Stimulated activated CD8-positive, alpha-beta memory T cell treated with anti-CD3 and anti-CD28 coated beads, Interleukin-12 subunit alpha, Interleukin-12 subunit beta, amount 100 ng/mL, for 1 hour (primary cell): ENCODE measurements at places on chromosomes 4 and X.

DNA sequence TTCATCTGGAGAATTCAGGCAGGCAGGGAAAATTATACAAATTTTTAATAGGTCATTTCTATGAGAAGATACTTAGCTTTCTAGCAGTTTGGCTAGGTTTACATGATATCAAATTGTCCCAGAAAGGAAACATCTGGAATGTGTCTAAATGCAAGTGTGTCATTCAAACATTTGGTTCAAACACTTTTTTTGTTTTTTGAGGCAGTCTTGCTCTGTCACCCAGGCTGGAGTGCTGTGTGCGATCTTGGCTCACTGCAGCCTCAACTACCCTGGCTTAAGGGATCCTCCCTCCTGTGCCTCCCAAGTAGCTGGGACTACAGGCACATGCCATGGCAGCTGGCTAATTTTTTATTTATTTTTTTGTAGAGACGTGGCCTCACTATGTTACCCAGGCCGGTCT lies 31.6 kb downstream of the SPARCL1 start:
- DNase-seq, result no peak

DNA sequence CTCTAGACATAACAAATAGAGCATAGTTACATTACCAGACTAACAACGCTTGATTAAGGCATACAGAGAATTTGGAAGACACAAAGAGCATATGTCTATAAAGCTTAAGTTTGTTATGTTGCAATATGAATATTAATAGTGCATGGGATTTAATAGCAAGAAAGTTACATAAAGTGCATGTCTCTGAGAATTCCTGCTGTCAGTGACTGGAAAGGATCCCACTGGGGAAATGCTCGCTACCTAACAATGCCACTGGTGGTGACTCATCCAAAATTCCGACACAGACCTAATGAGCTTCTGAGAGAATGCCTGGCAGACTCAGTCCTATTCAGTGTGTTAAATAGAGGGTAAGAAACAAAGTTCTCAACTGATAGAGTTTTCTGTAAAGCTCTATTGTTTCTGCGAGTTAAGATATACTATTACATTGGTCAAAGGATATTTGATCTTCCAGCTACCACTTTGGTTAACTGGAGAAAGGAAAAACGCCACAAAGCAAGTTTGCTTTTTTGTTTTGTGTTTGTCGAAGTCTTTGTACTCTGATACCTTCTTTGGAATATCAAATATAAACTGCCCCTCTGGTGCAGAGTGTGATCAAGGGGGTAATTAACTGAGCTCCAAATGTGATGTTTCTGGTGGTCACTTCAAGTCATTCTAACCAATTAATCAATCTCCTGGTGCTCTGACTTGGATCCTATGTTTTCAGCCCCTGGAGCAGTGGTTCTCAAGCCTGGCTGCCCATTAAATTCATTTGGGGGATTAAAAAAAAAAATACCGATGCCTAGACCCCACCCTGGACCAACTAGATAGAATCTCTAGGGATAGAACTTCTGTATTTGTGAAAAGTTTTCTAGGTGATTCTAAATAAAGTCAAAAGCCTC lies 107.9 kb downstream of the PALLD start:
- no peak for DNase-seq

DNA sequence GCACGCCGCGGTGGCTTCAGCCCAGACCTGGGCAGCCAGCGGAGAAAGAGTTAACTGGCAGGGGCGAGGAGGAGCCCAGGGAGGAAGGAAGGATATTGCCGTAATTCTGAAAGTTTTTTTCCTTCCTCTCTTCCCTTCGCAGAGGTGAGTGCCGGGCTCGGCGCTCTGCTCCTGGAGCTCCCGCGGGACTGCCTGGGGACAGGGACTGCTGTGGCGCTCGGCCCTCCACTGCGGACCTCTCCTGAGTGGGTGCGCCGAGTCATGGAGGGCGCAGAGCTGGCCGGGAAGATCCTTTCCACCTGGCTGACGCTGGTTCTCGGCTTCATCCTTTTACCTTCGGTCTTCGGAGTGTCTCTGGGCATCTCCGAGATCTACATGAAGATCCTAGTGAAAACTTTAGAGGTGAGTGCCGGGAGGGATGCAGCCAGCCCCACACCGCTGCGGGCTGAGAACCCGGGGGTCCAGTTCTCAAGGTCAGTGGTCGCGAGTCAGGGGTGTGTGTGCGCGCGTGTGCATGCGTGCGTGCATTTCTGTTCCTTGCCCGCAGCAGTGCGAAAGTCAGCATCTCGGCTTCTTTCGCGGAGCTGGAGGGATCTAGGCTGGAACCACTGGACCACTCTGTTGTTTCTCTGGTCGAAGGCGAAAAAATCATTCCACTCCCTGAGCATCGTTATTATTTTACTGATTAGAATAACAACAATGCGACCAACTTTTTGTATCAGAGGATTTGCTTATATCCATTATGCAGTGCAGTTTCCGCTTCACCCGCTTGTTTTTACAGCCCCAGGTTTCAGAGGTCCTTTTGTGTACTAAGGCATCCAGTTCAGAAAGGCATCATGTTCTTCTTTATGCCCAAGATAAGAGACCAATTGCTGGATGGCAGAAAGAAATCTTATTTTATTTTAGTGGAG lies 709 bp downstream of the GPAT3 start:
- DNase-seq, result no peak

GRCh38 chr4:62450740-62451139 lies 1250.6 kb downstream of the ADGRL3 start:
- no peak for DNase-seq

- DNase-seq, result no peak
Measured at GRCh38 chr4:17038510-17039176, 140.2 kb upstream of the LDB2 start.

- peak; percentile 28 for DNase-seq
Measured at GRCh38 chrX:136251041-136251991, at the start of gene MAP7D3. TSS of gene MAP7D3 (minus strand) at chrX:136251400. CDS start at chrX:136251358, 42 bp downstream.

DNA sequence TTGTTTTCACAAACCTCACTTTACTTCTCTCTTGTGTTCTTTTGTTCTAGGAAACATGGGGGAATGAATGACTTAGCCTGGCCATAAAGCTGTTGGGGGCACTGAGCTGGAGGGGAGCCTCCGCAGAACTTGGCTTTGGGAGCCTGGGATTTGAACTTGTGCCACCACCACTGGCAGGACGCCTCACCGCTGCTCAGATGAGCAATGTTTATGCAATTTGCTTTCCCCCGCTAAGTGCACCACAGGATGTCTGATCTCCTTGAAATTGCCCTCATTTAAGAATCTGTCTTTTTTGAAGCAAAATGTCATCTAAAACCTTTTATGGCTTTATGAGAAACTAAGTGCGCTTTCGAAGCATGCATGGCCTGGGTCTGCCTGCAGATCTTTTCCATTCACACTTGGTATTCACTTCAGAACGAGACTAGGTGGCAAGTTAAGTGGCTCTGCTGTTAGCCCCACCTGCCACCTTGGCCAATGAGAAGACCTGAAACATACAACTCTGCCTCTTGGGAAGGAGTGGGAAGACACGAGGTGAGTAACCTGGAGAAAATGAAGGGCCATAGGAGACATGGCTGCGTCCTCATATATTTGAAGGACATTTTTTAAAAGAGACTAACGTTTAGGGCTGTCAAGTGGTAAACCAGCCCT lies 119.3 kb downstream of the LDB2 start:
- no peak for DNase-seq

- DNase-seq, result no peak
Measured at GRCh38 chr4:92328095-92328494, 24.3 kb downstream of the GRID2 start.

- no peak for DNase-seq
Measured at GRCh38 chrX:18702362-18703195, 4.9 kb upstream of the PPEF1 start.

GRCh38 chrX:78133238-78133960 lies 6.1 kb downstream of the TAF9B start:
- DNase-seq, result no peak

DNA sequence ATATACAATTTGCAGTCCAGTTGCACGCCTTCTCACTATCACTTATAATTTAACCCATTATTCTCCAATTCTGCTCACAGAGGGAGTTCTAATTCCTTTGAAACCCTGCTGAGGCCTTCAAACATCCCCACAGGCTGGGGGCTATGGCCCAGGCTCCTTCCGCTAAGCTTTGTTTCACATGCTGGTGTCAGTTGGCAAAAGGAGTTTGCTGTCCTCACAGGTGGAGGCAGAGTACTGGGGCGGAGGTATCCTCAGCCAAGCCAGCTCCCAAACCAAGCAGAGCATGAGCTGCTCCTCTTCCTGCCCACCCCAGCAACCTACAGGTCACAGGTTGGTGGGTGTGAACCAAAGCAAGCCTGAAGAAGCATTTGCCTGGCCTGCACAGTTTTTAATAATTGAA lies 21.5 kb downstream of the BTC start:
- no peak for DNase-seq

GRCh38 chr4:188012426-188012945 lies 16.9 kb downstream of the ZFP42 start:
- no peak for DNase-seq

DNA sequence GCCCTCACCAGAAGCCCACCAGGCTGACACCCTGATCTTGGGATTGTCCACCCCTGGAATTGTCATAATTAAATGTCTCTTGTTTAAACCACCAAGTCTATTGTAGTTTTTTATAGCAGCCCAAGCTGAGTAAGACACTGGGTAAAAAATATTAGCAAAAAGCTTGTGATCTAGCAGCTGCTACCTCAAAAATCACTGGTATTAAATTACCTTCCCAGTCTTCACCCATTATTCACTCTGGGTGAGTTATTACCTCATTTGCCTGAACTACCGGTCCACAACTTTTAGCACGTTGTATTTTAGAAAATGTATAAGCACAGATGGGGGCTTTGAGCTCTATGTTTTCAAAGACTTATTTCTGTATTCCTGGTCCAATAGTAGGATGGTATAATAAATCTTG lies 12.0 kb upstream of the TRIM61 start:
- DNase-seq, result no peak

DNA sequence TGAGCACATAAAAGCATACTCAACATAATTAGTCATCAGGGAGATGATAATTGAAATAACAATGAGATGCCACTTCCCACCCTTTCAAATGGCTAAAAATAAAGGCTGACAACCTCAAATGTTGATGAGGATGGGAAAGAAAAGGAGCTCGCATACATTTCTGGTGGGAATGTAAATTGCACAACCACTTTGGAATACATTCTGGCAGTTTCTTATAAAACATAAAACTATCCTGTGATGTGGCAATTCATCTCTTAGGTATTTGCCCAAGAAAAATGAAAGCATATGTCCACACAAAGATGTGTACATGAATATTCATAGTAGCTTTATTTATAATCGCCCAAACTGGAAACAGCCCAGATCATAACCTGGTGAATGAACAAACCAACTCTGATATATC lies 687 bp upstream of the ZNF275 start:
- no peak for DNase-seq

- DNase-seq, result no peak
Measured at GRCh38 chrX:23103546-23103945, 103.8 kb downstream of the DDX53 start.

DNA sequence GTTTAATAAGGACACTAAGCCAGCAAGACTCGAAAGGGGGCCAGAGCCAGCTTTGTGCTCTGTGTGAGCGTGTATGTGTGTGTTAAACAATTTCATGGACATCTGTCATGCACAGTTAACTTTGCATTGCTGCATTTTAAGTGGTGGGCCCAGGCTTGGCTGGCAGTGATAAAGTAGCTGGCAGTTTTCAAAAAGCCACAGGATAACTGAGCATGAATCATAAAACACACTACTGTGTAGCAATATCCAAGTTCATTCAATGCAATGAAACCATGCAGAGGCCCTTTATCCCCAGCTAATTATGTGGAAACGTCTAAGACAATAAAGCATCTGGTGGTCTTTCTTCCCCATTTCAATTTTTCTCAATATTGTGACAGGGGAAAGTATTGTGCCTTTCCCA lies 132.9 kb downstream of the NKX6-1 start:
- DNase-seq, result no peak

DNA sequence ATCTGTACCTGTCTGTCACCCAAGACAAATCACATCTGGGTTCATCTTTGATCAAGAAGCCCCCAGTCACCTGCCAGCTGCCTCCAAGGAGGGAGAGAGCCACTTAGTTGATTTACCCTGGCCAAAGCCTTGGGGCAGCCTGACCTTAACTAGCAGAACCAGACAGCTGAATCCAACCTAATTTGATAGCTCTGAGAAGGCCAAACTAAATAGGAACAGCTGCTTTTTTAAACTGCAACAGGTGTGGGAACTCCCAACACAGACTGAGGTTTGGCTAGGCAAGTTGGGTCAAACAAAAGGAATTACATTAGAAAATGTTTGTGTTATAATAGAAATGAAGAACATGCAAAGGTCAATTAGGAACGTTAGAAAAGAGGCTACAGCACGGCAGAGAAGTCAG lies 375.7 kb downstream of the NLGN4X start:
- DNase-seq, result no peak

GRCh38 chr4:10371869-10372471 lies 85.3 kb downstream of the ZNF518B start:
- no peak for DNase-seq

- no peak for DNase-seq
Measured at GRCh38 chrX:17638731-17639130, 98.6 kb upstream of the SCML1 start.

DNA sequence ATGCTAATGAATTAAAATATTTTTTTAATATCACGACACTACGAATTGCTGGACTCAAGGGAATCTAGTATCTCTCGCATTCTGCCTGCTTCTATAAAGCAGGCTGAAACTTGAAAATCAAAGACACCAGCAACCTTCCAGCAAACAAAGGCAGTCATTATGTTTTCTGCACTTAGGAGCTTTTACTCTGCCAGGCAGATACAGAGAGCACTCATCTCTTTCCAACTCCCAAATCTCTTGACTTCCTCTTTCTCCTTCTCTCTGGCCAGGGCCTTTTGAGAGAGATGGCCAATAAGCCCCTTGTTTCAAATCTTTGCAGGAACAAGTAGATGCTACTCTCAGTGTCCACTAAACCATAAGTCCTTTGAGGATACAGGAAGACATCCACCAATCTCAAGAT lies 95.2 kb upstream of the KLF3 start:
- DNase-seq, result no peak

GRCh38 chr4:140617499-140618248 lies 48.9 kb upstream of the UCP1 start:
- DNase-seq, result no peak

DNA sequence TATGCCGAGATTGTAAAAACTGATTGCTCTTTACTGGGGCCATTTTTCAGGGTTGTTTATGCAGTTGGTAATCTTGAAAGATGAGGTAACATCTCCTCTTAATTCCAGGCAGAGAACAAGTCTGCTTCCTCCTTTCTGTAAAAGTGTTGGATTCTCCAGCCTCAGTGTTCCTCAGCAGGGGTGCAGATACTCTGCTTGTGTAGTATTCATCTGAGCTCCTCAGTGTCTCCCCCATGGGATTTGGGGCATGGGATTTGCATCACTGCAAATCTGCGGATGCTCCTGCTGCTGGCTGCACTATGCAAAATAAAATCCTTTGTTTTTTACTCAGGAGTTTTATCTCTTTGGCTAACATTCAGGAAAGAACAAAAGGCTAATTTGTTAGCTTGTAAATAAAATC lies 104.9 kb upstream of the ATP8A1 start:
- no peak for DNase-seq

- no peak for DNase-seq
Measured at GRCh38 chr4:26108054-26108453, 194.0 kb downstream of the SMIM20 start.

GRCh38 chr4:106422766-106423165 lies 54.2 kb upstream of the GIMD1 start:
- no peak for DNase-seq
